Activated gamma-delta T cell (primary cell): ENCODE measurements at places on chromosomes 12 and 14.

GRCh38 chr12:59780605-59781135 is 184.8 kb downstream of the SLC16A7 start:
- DNase-seq, result no peak

GRCh38 chr12:124668602-124669001 is 101.2 kb upstream of the NCOR2 start:
- no peak for DNase-seq

GRCh38 chr12:90102957-90103652 is 394.5 kb upstream of the ATP2B1 start:
- DNase-seq, result no peak

DNA sequence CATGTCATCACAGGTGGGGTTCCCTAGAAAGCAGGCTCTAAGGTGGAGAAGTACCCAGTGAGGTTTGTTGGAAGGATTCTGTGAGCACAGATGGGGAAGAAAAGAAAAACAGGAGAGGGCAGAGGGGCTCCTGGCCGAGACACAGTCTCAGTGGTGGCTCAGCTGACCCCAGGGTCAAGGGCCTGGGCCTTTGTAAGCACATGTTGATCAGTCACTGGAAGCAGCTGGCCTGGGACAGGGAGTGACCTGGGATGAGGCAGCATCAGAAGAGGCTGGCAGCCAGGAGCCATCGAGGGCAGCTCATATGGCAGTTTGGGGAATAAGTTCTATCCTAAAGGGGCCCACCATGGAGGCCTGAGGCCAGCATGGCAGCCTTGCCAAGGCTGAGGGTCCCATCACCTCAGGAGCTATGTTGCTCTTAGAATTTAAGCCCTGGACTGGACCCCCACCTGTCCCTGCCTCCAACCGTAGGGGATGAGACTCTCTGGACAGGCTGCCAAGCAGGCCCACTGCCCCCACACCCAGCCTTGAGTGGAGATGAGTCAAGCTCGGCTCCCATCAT is 6.3 kb upstream of the TMEM179 start:
- no peak for DNase-seq

- DNase-seq, result no peak
Observed at GRCh38 chr12:41254004-41254914, 66.1 kb downstream of the PDZRN4 start.

DNA sequence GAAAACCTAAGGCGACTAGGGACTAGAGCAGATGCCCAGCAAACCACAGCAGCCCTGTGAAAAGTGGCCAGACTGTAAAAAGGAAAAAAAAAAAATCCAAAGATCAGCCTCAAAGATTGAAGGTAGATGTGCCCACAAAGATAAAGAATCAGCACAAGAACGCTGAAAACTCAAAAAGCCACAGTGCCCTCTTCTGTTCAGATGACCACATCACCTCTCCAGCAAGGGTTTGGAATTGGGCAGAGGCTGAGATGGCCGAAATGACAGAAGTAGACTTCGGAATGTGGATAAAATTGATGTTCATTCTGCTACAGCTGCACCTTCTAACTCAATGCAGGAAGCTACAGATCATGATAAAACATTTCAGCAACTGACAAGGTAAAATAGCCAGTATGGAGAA is 154.4 kb downstream of the GPHN start:
- no peak for DNase-seq

DNA sequence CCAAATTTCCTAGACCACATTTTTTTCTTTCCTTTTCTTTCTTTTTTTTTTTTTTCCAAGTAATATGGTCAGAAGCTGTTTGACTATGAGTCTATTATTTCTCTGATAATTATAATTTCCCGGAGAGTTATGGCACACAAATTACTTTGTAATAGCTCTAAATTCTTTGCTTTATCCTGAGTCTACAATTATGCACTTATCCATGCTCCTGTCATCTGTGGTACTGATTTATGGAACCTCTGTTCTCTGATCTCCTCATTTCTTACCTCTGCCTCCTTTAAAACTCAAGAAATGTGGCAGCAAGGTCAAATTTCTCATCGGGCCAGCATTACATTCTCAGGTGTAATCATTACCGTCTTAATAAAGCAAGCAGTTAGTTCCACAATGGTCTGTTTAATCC is 282.1 kb downstream of the PAWR start:
- no peak for DNase-seq

DNA sequence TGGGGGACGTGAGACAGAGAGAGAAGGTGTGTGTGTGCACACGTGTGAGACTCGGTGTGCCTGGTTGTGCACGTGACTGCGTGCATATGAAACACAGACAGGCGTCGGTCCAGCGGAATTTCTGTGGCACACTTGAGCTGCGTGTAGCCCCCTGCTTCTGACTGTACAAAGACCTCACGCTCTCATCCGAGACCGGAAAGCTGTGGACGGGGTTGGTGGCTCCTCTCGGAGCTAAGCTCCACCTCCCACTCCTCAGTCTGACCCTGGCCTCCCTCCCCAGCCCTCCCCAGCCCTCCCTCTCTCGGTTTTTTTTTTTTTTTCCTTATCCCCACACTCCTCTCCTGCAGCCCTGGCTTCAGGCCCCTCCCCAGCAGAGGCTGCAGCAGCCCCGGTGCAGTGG is 8.3 kb upstream of the C14orf180 start:
- DNase-seq, result no peak
